Fibroblast of skin of back (primary cell): ENCODE measurements at places on chromosomes 3 and 15.

DNA sequence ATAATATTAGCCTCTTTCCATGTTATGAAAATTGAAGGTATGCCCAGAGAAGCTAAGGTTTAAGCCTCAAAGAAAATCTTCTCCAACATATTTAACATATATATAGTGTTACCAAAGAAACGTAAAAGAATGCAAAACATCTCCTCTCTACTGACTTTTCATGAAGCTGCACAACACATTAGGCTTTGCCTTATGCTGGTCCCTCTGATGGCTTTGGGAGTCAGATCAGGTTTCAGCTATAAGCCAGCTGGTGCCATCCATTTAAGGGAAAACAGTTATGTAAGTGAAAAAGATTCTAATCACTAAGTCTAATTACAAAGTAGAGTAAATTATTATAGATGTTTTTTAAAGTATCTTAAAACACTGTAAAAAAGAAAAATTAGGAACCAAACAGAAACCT, 410.5 kb downstream of the LSAMP start:
- DNase-seq, result peak; percentile 40

DNA sequence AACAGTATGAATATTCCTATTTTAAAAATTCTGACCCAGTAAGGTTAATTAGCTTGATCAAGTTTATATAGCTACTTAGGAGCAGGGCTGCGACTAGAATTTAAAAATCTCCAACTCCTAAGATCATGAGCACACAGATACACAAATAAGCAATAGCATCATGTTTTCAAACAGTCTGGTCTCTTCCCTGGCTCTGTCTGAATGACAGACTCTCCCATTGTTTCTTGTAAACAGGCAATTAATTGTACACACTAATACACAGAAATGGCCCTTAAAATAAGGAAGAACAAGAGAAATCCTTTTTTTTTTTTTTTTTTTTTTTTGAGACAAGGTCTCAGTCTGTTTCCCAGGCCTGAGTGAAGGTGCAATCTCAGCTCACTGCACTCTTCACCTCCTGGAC, 1064.4 kb upstream of the CFAP20DC start:
- DNase-seq, result no peak

GRCh38 chr15:85380812-85381642, 624 bp downstream of the AKAP13 start:
- peak; percentile 43 for DNase-seq

- DNase-seq, result no peak
Observed at GRCh38 chr15:83595191-83595590, 58.7 kb upstream of the ADAMTSL3 start.

DNA sequence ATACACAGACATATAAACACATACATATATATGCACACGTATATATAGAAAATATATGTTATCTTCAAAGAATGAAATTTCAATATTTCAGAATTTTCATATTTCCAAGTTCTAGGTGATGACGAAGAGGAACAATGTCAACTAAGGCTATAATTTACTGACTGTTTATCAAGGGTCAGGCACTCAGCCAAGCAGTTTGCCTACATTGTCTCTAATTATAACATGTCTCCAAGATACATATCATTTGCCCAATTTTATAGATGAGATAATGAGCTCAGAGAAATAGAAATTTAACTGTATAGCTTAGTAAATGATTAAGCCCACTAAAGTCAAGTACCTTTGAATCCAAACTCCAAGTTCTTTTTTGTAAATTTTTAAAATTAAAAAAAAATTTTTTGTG, 99.9 kb upstream of the PLSCR4 start:
- no peak for DNase-seq

- no peak for DNase-seq
Observed at GRCh38 chr15:67040277-67040676, 25.1 kb upstream of the SMAD3 start.

DNA sequence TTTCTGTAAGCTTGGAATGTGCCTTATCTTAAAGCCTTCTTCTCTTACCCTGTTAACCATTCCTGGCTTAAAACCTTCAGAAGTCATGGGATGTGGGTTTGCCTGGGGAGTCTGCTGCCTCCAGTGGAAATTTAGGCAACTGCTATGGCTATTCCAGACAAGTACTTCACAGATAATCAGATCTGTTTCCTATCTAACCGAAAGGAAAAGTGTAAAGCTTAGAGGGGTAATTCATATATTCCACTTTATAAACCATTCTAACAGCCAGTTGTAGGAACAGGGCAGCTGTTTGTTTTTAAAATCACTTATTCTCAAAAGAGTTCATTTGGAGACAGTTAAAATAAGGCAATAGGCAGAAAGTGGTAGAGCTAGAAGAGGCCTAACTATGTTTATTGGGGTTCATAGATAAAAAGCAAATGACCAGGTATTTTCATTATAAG, 219.9 kb downstream of the TCF12 start:
- DNase-seq, result peak; percentile 70

DNA sequence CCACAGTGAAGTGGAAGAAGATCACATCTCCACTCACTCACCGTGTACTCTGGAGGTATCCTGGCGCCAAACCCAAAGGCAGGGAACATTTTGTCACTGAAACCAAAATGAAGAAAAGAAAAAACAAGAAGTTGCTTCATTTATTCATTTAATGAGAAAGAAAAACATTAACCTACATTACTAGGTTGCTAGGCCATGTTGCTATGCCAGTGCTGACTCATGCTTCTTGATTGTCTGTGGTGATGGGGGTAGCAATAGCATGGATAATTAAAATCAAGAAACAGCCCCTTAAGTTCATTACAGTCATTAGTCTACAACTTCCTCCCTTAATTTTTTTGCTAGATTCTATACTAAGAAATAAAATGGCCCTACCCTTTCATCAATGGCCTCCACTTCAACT, 52.7 kb upstream of the MRPL3 start:
- peak; percentile 7 for DNase-seq

GRCh38 chr15:100572362-100572983, 29.5 kb downstream of the LINS1 start:
- DNase-seq, result peak; percentile 14

GRCh38 chr15:63530235-63530634, 25.8 kb downstream of the USP3 start:
- DNase-seq, result no peak

- no peak for DNase-seq
Observed at GRCh38 chr3:181628384-181628783, 83.3 kb upstream of the SOX2 start.

DNA sequence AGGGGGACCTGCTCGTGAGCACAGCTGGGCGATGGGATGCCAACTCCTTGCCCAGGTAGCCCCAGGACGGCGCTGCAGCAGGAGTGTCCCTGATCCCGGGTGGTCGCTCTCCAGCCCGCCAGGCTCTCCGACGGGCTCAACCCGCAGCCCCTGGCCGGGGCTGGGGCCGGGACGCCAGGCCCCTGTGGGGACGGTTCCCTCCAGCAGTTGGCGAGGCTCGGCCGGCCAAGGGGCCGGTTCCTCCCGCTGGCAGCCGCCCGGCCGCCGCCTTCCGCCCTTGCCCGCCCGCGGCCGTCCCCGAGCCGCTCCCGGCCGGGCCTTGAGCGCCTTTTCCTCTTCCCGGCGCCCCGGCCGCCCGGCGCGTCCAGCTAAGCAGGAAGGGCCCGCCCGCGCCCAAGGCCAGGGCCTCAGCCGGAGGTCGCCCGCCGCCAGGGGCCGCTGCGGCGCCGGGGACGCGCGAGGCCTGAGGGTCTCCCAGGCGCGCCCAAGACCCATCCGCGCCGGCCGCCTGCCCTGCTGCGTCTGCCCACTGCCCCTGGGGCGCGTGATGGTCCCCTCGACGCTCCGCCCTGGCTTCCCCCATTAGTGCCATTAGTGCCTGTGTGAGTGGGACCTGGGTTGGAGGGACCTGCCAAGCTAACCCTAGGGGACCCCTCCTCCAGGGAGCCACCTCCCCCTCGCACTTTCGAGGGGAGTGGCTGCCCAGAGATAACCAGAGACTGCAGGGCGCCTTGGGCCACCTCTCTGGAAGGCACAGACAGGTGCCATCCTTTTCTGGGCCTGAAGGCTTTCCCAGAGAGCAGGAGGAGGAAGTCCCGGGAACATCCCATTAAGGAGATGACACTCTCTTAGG, 106.4 kb downstream of the FBLN2 start:
- peak; percentile 49 for DNase-seq

DNA sequence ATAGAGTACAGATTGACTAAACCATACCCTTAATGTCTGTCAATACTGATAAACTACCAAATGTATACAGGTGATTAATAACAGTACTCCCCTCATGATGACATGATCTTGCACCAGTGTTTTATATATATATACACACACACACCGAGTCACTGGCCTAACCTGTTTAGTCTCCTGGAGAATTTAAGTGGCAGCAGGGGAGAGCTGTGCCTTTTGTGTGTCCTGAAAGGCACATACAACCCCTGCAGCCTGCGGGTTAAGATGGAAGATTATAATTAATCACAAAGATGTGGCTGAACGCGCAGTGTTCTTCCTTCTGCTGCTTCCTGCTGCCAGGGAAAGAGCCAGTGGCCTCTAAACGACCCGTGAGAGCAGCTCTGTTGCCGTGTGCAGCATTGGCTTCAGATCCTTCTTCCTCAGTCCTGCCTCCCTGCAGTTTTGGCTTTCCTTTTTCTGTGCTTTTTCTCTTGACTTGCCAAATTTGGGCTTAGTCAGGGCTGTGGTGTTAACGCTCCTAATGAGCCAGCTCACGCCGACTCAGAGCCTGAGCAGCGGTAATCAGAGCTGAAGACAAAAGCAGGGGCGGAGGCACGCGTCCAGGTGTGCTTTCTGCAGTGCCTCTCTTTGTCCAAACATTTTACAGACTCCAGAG, 42.5 kb upstream of the UBE3A start:
- no peak for DNase-seq

DNA sequence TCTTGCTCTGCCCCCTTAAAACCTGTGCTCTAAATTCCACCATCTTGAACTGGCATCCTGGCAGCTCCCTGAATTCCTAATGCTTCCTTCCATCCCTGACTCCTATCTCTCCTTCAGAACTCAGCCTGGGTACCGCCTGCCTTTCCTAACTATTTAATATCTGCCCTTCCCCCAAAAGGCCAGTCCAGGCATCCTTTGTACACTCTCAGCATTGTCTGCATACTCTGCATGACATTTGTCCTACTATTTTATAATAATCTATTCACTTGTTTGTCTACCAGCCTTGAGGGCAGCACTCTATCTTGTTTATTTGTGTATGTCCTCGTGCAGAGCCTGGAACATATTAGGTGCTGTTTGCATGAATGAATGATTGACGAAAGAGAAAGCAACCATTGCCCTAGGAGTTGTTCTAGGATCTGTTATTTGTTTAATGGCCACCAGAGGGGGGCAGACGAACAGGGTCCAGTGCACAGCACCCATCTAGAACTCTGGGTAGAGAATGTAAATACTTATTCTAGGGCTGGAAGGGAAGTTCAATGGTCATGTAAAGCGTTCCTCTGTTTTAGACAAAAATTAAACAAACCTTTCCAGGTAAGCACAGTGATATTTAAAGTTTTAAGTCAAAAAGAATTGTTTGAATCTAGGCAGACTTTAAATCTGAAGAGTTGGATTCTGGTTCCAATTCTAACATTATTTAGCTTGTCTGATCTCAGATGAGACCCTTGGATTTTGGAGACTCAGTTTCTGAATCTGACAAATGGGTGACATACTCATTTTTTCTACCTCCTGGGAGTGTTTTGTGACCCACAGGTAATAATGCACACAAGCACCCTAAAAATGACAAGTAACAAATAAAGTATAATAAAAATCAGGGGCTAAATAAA, 125.8 kb upstream of the GALNT15 start:
- peak; percentile 77 for DNase-seq

DNA sequence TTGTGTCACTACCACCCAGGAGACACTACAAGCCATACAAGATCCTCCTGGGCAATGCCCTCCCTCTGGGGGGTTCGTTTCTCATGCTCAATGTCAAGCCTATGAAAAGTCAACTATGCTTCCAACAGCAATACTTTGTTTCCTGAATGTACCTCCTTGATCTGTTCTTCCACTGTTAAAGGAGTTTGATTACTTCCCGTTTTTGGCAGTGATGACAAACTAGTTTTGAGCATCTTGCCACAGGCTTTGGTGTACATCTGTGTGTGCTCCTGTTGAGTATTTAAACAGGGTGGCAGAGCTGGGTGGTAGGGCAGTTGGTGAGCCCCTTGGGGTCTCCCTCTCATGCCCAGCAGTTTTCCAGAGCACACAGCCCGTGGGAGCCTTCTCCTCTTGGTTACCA, 81.4 kb downstream of the IL12A start:
- DNase-seq, result no peak

- no peak for DNase-seq
Observed at GRCh38 chr15:67569668-67570067, 27.2 kb downstream of the MAP2K5 start.

DNA sequence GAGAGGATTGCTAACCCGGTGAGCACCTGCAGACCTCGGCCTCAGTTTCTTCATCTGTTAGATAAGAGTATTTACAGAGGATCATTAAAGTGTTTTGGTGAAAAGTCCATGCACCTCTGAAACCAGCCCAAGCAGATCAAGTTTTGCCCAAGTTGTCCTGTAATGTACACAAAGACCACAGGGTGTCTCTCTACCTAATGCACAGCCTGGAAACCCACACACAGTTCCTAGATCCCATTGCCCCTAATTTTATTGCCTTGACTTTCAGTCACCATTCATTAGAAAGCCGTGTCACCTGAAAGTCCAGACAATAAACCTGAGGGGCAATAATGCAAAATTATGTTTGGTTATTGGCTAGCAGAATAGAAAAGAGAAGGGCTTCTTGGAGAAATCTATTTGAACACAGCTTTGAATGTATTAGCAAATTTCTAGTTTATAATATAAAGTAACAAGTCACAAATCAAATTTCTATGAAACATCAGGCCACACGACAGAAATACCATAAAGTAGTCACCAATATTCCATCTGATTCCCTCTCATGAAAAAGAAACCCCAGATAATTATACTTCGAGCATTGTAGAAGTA, 161.3 kb upstream of the SLC2A2 start:
- DNase-seq, result peak; percentile 50

DNA sequence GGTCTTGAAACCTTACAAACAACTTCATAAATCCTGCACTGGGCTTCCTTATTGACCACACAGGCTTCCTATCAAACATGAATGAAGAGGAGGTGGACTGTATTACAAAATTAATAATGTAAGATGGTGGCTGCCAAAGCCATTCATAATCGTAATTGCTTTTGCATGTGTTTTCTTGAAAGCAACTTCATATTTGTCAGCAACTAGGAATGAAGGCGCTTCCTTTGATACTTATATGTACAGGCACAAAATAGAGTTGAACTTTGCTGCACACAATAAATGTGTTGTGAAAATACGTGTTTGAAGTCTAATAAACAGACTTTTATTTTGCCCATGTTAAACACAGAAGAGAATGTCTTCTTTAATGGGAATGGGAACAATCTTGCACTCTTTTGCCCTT, 72.1 kb upstream of the OXTR start:
- no peak for DNase-seq

GRCh38 chr3:37653466-37653865, 208.2 kb upstream of the CTDSPL start:
- DNase-seq, result no peak

DNA sequence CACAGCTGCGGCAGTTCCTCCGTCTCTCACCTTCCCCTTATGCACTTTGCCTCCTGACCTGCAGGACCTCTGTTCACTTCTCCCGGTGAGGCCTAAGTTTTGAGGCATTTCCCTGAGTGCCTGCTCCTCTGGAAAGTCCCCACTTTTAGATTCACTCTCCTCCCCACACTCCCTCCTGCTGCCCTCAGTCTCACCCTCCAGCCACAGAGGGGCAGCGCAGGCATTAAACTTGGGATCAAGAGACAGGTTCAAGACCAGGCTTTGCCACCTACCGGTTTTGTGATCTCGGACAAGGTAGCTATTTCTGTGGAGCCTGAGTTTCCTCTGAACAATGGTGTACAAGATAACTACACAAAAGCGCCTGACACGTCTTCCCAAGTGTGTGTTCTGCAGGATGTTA, 19.4 kb downstream of the SLC6A11 start:
- no peak for DNase-seq

GRCh38 chr3:30597131-30597768, 9.2 kb upstream of the TGFBR2 start:
- peak; percentile 69 for DNase-seq
